Stimulated activated CD4-positive, alpha-beta T cell treated with anti-CD3 and anti-CD28 coated beads, Interleukin-12 subunit alpha, Interleukin-12 subunit beta, amount 100 ng/mL, for 4 hours (primary cell): ENCODE measurements at places on chromosomes 2 and 18.

- DNase-seq = no peak
These were observed 3.6 kb downstream of the LRRTM1 start for GRCh38 chr2:80300954-80301353.

DNA sequence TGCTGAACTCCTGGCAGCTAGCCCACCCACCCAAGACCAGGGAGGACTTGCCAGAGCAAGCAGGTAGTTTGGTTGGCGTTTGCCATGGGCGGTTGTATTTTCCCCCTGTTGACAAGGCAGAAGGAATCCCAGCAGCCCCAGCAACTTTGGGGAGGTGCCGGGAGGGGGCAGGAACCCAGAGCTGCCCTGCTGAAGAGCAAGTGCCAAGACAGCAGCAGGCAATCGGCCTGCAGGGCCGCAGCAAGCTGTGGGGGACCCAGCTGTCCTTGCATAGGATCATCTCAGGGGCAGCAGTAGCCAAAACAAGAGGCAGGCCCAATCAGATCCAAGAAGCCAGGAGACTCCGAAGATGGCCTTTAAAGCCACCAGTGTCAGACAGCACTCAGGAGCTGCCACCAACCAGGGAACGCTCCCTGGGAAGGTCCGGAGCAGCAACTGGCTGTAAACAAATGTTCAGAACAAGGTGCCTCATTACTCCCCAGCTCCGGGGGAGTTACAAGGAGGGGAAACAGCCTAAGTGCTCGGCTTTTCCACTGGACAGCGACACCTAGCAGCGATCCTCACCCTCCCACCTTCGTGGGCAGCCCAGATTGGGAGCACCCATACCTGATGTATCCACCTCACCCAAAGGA, 2.1 kb downstream of the ST8SIA5 start:
- no peak for DNase-seq

DNA sequence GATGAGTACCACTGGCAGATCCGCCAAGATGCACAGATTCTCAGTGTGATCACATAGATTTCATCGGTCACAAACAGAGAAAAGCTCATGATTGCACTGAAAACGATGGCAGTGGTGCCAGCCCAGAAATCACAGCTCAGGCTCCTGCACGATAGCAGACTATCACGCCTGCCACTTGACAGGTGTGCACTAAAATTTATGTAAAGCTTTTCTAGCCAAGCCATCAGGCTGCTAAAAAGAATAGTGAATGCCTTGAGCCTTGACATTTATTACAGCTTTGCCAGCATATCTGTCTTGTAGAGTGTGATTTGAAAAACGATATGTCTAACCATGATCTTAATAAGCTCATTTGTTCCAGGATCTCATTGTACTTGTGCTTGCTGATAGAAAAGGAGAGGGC, 409.5 kb upstream of the CWC22 start:
- DNase-seq = no peak

DNA sequence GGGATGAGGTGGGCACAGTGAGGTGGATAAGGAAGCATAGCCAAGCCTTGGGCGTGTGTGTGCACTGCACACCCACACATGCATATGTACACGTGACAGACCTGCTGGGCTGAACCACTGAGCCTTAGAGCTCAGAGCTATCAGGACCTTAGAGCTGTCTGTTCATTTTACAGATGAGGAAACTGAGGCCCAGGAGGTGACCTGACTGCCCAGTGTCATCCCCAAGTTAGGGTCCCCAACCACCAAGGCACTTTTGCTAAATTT, 8.2 kb upstream of the SNED1 start:
- no peak for DNase-seq

- DNase-seq = no peak
These were observed 180.3 kb downstream of the ZBTB7C start for GRCh38 chr18:48228841-48229240.

- DNase-seq = peak; percentile 77
These were observed 17.2 kb upstream of the RPL31 start for GRCh38 chr2:100984892-100985307.

DNA sequence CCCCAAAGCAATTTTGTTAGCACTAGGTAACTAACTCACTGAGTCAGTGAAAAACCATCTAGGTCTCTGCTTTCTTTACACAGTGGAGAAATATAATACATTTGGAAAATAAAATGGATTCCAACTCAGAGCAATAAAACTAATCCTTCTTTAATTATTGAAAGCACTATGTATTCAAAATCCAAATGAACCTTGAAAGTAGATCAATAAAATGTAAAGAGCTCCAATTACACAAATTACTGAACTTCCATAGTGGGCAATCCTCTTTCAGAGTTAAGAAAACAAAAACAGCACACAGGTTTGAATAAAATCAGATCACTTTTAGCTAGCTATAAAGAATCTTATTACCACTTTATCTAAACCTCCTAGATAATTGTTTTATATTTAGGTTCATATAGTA, 208.1 kb downstream of the NR4A2 start:
- no peak for DNase-seq

GRCh38 chr2:1970341-1970740, 226.0 kb upstream of the PXDN start:
- no peak for DNase-seq

GRCh38 chr2:68512326-68512725, 44.9 kb downstream of the APLF start:
- DNase-seq = no peak

DNA sequence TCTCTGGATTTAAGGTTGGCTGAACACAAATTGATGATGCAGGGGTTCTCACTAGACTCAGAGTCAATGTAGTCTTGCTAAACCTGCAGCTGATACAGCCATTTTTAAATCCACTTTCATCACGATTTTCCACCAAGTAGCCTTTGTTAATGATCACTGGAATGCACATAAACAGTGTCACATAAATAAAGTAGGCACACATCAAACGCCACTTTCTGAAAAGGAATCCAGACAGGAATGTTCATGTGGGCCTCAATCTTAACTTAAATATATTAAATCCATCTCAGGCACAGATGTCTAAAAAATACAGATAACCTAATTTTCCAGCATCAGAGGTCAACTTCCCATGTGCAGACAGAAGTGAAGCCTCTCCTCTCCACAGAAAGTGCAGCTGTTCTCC, 58.3 kb downstream of the LAMA1 start:
- DNase-seq = no peak
